ENCODE measurements at places on chromosomes 7 and 10. TPM values are rescaled to one million over a fixed set of nuclear protein-coding genes. Genes with fewer than 3 reads are reported as not detected.

The DKK1 gene
- 75.2 TPM for total RNA-seq

- H3K4me1 ChIP-seq: no peaks in the 10 kb centered on the region
- no peak for DNase-seq
- no peaks in the 10 kb centered on the region for H3K36me3 ChIP-seq
- H3K27me3 ChIP-seq: peaks cover 26% of the 10 kb centered on the region
- no peak overlapping the region for H3K4me3 ChIP-seq
These were observed 252.4 kb downstream of the DIP2C start for GRCh38 chr10:436911-437665.

The PIP gene
- not detected for total RNA-seq

DNA sequence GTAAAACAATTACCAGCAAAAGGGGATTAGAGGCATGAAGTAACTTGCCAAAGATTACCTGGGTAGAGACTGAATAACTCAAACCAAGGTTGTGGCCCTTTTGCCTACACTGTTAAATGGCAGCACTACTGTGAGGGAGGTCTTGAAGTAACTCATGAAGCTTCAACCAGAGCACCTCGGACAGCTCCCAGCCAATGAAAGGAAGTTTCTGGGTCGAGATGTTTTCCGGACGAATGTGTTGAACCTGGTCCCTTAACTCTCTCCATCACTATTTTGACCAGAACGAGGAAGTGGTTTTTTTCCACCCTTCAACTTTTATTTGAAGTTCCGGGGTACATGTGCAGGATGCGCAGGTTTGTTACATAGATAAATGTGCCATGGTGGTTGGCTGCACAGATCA lies 133.6 kb upstream of the PRKCQ start:
- no peak overlapping the region for H3K4me3 ChIP-seq
- no peaks in the 10 kb centered on the region for H3K36me3 ChIP-seq
- DNase-seq: no peak
- no peaks in the 10 kb centered on the region for H3K4me1 ChIP-seq
- H3K27me3 ChIP-seq: no peaks in the 10 kb centered on the region
- H3K27ac ChIP-seq: no peak overlapping the region

The FAM237B gene
- not detected for total RNA-seq
